ENCODE measurements at places on chromosomes 1 and 21.
A peak's percentile ranks its signal among the peaks of the same experiment; 100 is the strongest.

DNA sequence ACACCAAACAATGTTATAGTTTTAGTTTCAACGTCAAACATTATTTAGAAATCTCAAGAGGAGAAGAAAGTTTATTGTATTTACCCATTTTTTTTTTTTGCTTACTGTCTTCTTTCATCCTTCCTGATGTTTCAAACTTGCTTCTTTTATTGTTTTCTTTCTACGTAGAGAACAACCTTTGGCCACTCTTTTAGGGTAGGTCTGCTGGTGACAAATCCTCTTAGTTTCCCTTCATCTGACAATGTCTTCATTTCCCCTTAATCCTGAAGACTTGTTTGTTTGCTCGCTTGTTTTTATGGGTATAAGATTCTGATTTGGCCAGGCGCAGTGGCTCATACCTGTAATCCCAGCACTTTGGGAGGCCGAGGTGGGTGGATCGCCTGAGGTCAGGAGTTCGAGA lies 89.1 kb downstream of the RHOU start:
- DNase-seq: no peak

GRCh38 chr1:26121854-26122773 lies 10.5 kb downstream of the PDIK1L start:
- peak; percentile 6 for DNase-seq

DNA sequence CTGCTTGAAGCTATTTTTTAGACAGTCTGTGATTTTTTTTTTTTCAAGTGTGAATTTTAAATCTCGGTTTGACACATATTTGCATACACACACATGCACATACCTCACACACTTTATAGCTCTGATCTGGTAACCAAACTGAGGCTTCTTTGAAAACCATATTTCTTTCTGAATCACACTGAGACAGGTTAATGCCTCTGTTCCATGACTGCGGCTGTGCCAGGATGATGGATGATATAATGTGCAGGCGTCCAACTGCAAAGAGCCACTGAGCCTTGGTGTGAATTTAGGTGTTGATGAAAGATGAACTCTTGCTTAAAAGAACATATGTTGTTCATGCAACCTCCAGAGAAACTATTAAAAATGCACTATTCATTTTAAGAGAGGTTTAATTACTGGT lies 504.0 kb upstream of the OLFM3 start:
- no peak for DNase-seq

DNA sequence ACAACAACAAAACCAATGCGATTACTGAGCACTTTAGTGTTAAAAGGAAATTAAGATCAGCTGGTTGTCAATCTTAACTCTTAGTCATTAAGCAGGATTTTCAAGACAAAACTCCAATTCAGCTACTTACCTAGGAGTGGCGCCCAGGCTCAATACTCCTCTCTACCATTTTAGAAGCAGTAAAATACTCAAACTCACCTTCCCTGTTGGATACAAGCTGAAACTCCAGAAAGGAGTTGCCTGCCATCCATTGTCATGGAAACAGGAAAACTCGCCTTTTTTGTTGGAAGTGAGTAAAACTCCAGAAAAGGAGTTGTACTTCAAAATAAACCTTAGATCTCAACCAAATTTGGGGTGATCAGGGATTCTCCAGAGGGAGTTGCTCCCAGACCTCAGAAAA lies 127.0 kb upstream of the F3 start:
- no peak for DNase-seq

DNA sequence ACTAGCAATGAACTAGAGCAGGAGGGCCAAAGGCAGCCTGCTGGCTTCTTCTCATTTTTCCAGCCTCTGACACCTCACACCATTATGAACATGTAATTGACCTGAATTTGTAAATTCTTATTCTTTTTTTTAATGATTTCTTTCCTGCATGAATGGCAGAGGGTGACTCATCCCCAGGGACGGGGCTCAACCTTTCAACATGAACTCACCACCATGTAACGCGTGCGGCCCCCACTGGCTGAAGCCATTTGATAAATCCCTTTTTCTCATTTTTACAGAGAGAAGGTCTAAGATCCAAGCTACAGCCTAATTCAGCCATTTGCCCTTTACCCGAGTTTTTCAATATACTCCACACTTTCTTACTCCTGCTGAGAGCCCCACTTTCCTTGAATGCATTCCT lies 9.3 kb upstream of the ETS2 start:
- no peak for DNase-seq

DNA sequence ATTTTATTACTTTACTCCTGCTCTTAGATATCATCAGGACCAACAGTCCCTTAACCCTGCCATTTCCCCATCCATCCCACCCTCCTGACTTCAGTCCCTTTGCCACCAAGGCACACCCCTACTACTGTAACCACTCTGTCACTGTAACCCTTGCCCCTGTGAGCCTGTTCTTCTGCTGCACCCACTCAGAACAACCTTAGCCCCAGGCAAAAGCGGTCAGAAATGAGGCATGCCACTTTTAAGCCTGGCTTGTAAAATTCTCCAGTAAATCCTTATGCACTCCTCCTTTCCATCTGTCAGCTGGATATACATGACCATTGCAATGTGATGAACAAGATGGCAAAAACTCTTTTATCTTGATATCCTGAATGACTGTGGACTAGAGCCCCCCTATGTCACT lies 555.0 kb upstream of the PLXNA2 start:
- DNase-seq: no peak
